ENCODE measurements at places on chromosomes 3 and 15.

GRCh38 chr15:59688423-59688781 lies 718 bp downstream of the BNIP2 start:
- no peak for DNase-seq

GRCh38 chr15:51848811-51849210 lies 19.4 kb downstream of the TMOD3 start:
- no peak for DNase-seq

DNA sequence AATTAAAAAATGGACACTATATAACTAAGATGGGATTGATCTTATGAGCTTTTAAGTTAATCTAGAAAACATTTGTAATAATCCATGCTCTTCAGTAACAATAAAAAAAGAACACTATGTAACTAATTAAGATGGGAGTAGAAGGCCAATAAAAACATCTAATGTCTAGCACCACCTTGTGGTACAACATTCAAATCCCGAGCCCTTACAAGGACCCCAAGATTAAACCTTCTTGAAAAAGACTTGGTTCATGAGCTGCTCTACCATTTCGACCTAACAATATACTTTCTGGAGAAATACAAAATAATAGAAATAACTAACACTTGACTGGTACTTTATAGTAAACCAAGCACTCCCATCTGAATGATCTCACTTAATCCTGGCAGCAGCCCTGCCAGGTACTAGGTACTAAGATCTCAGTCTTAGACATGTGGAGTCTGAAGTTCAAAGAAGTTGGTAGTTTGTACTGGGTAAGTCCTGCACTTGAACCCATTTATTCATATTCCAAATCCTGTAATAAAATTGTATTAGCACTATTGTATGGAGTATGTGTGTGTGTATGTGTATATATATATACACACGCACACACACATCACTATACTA lies 21.8 kb downstream of the METTL6 start:
- DNase-seq = no peak

GRCh38 chr15:63601026-63601703 lies 4.0 kb downstream of the FBXL22 start:
- peak; percentile 30 for DNase-seq

DNA sequence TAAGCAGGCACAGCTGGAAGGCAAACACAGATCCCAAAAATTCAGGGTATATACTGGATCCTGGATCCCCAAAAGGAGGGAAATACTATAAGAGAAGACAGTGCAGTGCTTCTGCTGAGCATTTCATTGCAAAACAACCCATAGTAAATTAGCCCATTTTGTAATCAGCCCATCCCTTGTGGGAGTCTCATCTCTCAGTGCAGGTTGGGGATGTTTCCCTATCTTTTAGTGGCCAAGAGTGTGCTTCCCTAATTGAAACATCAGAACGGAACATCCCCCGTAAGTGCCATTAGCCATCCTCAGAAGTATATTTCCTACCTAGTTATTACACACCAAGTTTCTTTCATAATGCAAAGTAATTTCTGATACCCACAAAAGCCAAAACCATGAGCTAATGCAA lies 11.2 kb upstream of the MTMR14 start:
- DNase-seq = no peak

- no peak for DNase-seq
These were observed 504.4 kb downstream of the ROBO1 start for GRCh38 chr3:79263423-79263822.

GRCh38 chr3:45758871-45759270 lies 37.5 kb downstream of the SLC6A20 start:
- DNase-seq = no peak

DNA sequence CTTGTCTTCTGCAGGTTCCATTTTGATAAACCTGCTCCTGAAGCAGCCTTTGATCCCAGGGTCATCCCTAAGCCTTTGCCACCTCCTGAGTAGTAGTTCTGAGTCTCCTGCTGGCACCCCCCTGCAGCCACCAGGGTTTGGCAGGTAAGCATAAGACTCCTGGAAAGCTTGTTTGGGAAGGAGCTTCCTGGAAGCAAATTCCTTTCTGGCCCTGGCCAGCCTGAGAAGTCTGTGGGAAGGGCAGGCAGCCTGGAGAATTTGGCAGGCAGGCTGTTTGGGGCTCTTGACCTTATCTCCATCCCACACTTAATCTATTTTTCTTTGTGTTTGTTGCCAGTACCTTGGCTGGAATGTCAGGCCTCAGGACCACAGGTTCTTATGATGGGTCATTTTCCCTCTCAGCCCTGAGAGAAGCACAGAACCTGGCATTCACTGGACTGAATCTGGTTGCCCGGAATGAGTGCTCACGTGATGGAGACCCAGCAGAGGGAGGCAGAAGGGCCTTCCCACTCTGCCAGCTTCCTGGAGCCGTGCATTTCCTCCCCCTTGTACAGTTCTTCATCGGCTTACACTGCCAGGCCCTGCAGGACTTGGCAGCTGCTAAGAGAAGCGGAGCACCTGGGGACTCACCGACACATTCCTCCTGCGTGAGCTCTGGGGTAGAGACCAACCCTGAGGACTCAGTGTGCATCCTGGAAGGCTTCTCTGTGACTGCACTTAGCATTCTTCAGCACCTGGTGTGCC lies 13.4 kb downstream of the ATRIP start:
- no peak for DNase-seq

DNA sequence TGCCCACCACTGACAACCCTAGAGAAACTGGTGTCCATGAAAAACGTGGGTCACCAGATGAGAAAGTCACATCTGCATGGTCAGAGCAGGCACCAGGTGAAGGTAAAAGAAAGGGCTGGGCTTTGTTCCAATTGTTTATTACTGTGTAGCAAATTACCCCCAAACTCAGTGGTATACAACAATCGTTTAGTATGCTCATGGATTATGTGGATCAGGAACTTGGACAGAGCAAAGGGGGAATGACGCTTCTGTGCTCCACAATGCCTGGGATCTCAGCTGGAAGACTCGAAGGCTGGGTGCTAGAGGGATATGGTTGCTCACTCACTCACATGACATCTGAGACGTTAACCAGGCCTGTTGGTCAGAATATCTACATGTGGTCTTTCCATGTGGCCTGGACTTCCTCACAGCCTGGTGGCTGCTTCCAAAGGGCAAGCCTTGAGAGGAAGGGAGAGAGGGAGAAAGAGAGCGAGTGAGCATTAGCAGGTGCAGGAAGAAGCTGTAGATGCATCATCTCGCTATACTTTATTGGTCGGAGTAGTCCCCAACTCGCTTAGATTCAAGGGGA lies 44.9 kb downstream of the LPP start:
- DNase-seq = no peak

DNA sequence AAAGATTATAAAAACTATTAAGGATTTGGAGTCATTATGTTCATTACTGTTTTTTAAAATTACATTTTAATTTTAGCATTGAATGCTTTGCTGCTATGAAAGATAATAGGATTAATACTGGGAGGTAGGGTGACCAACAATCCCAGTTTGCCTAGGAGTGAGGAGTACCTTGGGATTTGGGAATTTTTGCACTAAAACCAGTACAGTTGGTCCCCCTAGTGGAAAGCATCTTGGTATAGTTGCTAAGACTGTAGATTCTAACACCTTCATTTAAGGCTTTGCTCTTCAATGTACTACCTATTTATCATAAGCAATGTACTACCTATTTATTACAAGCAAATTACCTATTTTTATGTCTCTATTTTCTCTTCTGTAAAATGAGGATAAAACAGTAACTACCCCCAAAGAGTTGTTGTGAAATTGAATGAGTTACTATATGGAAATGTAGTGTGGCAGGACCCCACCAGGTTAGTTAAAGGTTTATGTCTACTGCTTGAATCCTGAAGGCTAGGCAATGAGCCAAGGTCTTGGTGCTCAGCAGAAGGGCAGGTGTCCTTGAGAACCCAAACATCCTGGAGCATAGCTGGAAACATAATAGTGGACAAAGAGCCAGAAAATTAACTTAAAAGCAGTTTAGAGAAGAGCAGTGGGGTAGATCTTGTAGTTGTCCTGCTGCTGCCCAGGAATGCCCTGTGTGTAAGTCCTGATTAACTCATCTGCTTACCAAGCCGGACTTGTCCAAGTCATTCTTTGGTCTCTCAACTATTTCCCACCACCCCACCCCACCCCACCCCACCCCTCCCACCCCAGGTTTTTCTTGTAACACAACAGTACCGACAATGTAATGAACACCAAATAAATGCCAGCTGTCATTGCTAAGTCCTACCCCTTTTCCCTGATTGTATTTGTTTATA lies 49.2 kb upstream of the NMD3 start:
- DNase-seq = no peak

DNA sequence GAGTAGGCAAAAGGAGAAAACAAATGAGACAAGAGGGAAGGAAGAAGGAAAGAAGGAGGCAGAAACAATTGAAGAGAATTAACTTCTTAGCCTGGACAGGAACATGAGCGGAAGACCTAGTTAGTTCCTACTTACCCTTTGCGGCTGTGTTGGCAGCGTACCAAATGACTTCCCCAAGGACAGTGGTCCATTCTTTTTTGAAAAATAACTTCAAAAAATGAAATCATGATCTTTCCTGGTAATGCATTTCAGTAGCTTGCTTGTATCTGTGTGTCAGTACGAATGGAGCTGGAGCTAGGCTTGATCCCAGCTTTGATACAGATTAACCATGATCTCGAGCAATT lies 41.5 kb upstream of the CFAP161 start:
- no peak for DNase-seq

- no peak for DNase-seq
These were observed 221.0 kb downstream of the ZMAT3 start for GRCh38 chr3:178850450-178851190.

DNA sequence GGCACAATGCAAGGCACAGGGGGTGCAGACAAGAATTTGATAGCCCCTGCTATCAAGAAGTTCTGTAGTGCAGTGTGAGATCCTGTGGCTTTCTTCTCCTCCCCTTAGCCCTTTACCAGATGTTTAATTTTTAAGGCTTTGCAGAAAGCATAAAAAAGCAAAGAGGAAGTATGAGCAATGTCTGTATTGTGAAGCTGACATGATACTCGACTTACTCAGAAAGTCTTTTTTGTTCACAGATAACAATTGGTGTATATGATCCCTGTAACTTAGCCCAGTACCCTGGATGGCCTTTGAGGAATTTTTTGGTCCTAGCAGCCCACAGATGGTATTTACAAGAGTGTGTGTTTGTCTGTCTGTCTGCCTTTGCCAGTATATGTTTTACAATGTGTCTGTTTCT lies 58.9 kb downstream of the ATG7 start:
- no peak for DNase-seq

Measured in activated gamma-delta T cell treated with anti-CD3 and anti-CD28 coated beads, Interleukin-2, amount 50 U/mL, for 16 hours (primary cell).